ENCODE measurements at places on chromosomes 16 and 17. TPM values are rescaled to one million over a fixed set of nuclear protein-coding genes. Genes with fewer than 3 reads are reported as not detected.

Gene C16orf95
- 20.5 TPM for total RNA-seq

DNA sequence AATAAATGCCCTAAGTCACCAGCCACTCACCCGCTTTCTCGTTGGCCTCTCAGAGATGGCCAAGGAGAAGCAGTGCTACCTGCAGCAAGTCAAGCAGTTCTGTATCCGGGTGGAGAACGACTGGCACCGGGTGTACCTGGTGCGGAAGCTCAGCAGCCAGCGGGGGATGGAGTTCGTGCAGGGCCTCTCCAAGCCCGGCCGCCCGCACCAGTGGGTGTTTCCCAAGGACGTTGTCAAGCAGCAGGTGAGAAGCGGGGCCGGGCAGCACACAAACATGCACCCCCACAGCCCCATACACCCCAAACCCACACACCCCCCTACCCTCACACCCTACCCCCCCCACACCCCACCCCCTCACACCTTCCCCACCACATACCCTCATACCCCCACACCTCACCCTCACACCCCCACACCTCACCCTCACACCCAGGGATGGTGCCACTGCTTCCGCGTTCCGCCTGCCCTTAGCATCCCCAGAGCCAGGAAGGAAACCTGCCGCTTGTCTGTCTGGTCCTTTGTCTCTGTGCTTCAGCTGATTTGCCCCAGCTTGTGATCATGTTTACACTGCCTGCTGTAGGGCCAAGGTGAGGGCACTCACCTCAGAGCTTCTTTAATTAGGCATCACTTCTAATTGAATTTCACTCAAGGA is 41.9 kb upstream of the ENDOV start:
- no peak for DNase-seq

DNA sequence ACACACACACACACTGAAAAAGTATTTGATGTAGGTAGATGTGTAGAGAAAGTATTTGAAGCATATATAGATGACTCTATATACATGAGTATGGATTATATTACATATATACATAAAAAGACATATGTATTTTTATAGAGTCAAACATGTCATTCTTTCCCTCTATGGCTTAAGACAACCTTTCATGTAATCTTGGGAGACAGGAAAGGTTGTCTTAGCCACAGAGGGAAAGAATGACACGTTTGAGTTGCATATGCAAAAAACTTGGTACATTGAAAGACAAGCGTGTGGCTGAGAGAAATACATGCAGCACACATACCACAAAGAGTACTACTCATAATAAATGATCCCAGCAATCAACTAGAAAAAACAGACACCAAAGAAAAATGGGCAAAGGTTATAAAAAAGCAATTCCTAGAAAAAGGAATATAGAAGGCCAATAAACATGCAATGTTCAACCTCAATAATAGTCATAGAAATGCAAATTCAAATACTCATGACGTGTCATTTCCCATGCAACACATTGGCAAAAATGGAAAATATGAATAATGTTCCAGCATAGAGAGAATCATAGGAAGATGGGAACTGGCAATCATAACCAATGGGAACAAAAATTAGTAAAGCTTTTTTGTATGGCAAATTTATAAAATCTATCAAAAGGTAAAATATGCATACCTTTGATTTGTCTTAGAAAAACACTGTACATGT is 69.0 kb downstream of the SPECC1 start:
- DNase-seq = no peak

- peak; percentile 20 for DNase-seq
These were observed 167.4 kb upstream of the CACNG5 start for GRCh38 chr17:66667491-66668030.

DNA sequence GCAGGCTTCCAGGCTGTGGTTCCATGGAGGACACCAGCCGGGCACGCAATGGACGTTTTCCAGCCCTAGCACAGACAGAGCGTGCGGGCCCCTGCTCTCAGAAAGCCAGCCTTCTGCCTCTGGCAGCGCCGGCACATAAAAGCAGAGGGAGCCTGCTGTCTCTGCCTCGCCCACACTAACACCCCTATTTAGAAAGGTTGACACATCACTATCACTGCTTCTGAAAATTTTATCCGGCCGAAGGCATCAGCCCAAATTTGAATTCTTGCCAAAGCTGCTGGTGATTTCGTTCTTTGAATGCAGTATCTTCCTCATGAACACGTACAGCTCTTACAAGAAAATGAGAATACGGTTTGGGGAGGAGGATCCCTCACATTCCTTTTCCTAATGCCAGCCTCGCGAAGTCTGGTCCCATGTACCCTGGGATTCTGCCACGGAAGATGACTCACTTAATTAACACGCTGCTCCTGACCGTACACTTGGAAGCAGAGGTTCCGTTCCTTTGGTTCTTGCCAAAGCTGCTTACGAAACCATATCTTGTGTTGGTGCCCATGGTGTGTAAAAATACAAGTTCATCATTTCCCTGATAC is 1.3 kb upstream of the RAB11FIP3 start:
- DNase-seq = no peak

Measured in K562 (cell line).